ENCODE measurements at places on chromosomes 1 and 21.

DNA sequence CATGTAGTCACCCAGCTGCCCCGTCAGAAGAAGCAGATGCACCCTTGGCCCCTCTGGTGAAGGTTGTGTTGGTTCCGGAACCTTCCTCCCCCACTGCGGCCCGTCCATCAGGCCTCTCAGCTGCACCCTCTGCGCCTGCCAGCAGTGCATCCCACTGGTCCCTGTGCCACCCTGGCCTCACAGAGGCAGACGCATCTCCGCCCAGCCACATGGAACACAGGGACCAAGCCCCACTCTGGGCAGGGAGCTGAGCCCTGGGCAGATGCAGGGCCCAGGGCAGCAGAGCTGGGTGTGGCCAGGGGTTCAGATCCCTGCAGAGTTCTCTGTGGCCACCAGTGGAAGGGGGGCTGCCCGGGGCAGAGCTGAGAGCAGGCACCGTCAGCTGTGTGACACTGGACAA, 50.6 kb downstream of the SLC19A1 start:
- DNase-seq: no peak

DNA sequence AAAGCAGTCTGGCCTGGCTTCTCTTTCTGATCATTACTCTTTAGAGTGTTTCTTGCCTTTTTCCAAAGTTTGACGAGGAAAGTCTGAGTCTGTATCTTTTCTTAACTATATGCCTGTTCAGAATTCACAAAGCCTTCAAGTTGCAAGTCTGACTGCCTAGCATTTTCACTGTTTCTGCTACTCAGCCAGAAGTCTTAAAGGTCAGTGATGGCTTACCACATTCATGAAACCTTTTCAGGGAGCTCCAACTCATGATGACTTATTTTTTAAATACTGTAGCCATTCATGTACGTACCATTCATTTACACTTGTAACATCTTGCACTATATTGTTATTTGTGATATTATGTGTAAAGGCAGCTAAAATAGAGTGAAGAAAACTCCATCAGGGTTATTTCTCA, 58.2 kb downstream of the TNFSF4 start:
- DNase-seq: no peak

GRCh38 chr1:162299018-162299417, 77.6 kb downstream of the SPATA46 start:
- no peak for DNase-seq

DNA sequence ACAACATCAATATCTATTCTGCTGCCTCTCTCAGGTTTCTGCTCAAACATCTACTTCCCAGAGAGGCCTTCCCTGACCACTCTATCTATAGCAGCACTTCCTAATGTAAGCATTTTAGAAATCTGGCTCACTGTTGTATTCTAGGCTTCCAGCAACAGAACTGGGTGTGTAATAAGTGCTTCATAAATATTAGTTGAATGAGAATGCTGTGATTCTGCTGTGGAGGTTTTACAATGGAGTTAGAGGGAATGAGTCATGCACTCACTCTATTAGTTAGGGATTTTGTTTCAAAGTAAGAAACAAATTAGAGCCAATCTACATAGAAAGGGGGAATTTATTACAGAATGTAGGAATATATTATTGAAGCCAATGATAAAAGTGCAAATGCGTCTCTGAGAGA, 38.6 kb upstream of the SLC35F3 start:
- no peak for DNase-seq

DNA sequence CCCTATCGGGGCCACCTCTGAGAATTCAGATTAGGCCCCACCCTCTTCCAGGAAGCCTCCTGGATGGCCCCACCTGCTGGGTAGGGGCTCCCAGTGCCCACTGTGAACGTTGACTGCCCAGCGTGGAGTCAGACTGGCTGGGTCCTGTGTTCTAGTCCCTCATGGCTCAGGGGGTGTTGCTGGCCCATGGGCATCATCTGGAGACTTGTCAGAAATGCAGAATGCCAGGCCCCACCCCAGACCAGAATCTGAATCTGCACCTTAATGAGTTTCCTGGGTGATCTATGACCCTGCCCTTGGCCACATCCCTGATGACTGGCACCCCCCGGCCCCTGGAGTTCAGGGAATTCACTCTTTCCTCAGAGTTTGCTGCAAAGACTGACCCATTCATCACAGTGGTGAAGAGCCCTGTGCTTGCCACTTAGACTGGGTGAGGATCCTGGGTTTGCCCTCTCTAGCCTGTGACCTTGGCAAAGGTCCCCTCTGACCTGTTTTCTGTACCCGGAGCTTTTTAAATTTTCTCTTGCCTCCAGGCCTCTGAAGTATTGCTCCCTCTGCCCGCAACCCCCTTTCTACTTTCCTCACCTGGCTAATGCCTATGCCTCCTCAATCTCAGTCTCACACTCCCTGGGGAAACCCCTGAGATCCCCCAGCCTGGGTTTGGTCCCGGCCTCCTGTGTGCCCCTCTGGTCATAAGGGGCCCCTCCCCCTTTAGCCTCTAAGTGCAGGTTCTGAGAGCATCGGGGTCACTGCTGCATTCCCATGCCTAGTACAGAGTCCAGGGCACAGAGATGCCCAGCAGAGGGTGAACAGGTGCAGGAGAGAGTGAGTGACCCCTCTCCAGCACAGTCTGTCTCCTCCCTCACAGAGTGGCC, 184.2 kb downstream of the MATN1 start:
- no peak for DNase-seq

DNA sequence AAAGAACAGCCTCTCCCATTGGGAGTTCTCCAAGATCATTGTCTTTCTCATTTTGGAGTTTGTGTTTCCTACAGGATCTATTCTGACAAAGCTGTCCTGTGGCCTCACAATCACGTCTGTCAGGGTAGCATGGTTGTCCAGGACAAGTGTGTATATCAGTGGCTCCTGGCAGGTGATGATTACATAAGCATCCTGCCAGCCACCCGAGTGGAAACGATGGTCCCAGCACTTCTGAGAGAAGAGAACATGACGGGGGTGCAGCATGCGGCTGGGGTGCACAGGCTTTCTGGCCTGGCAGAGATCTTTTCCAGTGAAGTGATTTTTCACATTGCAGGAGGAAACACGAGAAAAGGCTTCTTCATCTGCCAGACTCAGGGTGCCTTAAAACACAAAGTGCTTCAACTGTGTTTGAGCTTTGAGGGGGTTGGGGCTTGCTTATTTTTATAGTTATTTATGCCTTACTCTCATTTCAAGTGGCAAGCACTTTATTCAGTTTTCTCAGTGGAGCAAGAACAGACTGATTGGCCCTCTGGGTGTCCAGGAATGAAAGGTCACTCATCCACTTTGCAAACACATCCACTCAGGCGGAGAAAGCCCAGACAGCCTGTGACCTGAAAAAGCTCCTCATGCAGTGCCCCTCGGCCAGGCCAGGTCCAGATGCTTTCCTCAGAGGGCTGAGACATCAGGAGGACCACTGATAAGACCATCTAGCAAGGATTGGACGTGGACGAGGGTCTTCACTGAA, 186.0 kb downstream of the DUSP10 start:
- DNase-seq: no peak

DNA sequence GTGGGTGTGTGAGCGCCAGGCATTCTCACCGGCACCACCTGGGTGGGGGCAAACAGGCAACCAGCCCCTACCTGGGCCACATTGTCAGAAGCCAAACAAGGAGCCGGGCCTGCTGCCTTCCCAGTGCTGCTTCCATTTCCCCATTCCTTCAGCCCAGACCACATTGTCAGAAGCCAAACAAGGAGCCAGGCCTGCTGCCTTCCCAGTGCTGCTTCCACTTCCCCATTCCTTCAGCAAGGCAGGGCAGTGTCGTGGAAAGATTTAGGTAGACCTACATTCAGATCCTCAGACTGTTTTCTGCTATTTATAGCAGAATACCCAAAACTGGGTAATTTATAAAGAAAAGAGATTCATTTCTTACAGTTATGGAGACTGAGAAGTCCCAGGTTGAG, 47.0 kb upstream of the EFHD2 start:
- no peak for DNase-seq

- no peak for DNase-seq
Observed at GRCh38 chr21:41630249-41630648, 122.3 kb upstream of the TMPRSS2 start.

- DNase-seq: no peak
Observed at GRCh38 chr21:28215214-28215954, 777.3 kb downstream of the LTN1 start.

DNA sequence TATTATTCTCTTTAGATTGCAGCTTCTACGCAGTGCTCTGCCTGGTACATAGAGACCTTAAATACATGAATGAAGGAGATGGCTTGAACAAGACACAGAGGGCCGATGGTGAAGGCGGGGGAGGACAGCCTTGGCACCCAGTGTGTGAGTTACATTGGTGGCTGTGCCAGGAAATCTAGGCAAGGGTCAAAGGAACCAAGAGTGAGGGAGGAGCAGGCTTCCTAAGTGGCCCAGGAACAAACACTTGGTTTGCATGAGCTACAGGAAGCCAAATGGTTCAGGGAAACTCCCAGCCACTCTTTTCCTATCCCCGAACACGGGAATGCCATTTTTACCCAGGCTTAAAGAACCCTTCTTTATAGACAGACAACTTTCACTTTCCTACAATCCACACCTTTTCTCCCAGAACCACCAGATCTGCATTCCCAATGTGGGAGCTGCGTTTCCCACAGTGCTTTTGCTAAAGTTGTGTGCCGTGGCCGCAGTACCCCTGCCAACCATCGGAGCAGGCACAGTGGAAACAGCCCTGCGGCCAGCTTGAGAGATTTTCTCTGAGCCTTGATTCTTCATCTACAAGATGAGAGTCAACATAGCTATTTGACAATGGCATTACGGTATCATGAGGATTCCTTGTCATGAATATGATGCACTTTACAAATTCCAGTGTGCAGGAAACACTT, 3.5 kb upstream of the CLEC20A start:
- DNase-seq: no peak

DNA sequence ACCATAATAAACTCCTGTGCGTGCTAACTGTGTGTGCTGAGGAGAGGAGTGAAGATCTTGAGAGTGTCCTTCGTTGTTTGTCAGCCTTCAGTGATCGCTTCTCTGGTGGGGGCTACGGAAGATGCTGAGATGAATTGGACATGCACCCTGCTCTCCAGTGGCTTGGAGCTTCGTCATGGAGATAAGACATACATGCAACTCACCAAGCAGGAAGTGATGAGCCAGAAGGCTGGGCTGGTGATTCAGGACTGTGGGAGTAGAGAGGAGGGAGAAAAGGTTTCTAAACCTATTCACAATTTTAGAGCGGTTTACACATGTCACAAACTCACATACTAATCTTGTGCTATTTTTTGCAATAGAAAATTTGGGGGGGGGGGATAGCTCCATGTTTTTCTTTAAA, 128.9 kb upstream of the ADAR start:
- no peak for DNase-seq

DNA sequence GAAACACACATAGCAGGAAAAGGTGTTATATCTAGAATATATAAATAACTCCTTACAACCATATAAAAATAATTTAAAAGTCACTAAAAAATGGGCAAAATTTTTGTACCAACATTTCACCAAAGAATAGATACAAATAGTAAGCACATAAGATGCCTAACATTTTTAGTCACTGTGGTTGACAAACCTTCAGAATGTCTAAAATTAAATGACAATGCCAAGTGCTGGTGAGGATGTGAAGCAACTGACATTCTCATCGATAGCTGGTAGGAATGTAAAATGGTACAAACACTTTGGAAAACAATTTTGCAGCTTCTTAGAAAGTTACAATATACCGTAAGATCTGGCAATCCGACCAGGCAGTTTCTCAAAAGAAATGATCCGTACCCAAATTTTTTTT, 14.4 kb upstream of the TOMM20 start:
- no peak for DNase-seq

DNA sequence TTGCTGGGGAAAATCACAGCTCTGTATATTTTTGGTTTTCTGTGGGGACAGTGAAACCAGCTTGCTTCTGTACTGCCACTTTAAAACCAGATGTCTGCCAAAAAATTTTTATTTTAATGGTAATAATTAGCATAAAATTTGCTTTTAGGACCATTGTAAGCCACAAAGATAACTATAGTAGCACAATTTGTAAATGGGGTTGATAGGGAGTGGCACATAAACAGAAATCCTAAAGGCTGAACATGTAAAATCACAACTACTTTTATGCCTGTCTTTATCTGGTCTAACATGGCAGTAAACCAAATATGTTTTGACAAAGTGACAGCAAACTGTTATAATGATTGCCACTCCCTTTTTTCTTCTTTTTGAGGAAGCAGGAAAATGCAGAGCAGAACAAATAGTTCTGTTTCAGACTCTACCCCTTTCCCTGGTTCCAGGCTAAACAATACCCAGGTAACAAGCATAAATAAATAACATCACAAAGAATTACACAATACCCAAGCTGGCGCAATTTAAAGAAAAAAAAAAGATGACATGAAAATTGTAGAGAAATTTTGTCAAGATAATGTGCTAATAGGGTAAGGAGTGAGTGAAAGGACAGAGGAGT, 24.0 kb upstream of the CCDC181 start:
- DNase-seq: no peak

- DNase-seq: no peak
Observed at GRCh38 chr1:207946756-207947155, 35.8 kb upstream of the CD34 start.

DNA sequence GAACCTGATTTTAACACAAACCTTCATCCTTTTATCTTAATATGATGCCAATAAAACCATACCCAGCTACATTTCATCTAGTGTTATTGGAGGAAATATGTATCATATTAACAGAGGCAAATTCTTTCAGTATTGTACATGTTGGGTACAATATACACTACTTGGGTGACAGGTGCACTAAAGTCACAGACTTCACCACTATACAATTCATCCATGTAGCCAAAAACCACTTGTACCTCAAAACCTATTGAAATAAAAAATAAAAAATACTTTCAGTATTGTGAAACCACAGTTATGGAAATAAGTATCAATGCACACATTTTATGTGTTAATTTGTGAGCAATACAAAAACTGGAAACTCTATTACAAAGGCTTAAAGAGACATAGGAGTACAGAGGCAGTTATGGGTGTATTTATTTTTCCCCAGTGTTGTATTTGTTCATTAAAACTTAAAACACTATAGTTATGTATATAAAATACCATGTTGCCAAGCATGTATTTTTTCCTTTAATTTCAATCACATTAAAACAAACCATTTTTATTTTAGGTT, 25.1 kb upstream of the GPR88 start:
- DNase-seq: no peak

DNA sequence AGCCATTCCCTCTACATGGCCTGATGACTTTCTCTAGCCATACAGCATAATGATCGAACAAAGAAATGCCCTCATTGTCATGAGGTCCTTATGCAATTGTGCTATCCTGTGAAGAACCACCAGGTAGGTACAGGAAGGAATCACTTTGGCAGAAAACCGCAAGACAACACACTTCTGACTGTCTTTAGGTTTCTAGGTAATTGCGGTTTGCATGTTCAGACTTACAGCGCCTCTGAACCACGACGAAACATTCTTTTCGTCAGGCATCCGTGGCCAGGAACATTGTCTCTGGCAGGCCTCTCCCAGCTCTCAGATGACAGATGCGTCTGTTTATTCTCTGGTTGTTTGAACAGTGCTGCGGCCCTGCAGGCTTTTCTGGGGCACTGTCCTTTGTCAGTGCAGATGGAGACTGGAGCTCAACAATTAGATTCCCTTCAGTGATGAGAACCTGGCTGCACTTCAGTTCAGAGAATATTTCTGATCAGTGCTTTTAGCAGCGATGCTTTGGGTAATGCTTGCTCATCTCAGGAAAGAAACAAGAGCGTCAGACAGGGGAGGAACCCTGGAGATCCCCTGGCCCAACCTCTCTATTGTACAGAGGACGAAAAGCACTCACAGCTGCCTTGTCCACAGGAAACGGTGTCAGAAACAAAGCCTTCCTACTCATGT, 63.4 kb downstream of the B3GALT5 start:
- DNase-seq: peak; percentile 99

GRCh38 chr1:56196839-56197238, 382.5 kb downstream of the PLPP3 start:
- DNase-seq: no peak
